ENCODE measurements at places on chromosomes 11 and 22.

DNA sequence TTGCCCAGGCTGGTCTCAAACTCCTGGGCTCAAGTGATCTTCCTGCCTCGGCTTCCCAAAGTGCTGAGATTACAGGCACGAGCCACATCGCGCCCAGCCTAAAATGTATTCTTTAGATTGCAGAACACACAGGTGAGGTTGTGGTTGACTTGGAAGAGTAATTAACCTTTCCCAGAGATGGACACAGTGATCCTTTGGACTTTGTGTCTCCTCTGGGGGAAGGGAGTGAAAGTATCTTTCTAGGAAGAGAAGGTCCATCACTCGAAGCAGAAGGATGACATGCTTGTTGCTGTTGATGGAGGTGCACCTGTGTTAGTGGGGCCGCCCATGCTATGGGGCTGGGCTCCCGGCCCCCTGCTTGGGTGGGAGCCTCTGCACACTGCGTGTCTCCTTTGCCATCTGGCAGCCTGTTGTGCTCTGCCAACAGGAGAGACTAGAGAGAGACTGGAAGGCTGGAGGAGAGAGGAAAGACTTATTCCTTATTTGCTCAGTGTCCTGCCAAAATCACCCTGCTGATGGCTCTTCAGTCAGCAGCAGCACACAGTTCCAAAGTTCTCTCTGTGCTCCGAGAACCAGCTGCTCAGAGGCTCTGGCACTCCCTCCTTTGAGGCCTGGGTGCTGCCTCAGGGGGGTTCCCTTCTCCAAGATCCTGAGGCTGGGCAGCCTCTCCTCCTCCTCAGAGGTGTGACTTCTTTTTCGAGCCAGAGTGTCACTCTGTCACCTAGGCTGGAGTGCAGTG, 33.1 kb upstream of the CYB5R3 start:
- DNase-seq = no peak

GRCh38 chr11:109707411-109707810, 285.4 kb downstream of the C11orf87 start:
- DNase-seq = no peak

- DNase-seq = no peak
Observed at GRCh38 chr11:76102802-76103201, 103.5 kb downstream of the WNT11 start.

DNA sequence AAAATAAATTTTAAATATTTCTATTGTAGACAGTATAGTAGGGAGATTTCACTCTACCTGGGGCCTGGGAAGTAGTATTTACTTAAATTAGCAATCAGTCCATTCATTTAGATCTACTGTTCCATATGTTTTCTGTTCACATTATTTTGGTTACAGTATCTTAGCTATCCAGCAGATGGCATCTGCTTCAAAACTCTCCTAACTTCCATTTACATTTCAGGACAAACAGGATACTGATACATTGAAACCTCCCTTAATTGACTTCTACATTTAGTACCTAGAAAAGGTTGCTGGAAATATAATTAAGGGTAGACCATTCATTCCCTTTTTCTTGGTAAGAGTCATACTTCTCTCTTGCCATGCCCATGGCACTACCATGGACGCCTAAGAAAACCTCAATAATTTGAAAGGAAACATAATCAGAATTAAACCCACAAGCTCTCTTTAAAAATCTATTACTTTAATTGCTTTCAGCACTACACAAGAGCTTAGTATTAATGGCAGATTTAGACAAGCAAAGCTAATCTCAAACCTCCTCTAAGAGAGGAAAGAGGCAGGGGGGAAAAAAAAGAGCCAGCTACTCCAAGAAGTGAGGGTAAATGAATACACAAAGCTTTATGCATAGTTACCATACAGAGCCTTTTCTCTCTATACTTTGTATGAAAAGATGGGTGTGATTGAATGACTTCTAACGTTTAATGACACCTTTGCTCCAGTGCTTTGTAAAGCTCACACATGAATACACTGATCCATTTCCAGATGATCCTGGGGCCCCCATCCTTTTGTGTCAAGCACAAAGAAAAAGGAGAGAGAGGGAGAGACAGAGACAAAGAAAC, 131.2 kb upstream of the MTMR2 start:
- DNase-seq = no peak

DNA sequence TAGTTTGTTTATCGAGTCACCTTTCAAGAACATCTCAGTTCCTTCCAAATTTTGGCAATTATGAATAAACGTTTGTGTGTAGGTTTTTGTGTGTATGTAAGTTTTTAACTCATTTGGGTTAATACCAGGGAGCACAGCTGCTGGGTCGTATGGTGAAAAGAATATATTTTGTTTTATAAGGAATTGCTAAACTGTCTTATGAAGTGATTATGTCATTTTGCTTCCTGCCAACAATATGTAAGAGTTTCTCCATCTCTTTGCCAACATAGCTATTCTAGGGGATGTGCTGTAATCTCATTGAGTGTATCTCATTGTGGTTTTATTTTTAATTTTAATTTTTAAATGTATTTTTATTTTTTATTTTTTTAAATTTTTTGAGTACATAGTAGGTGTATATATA, 27.3 kb downstream of the BCL2L13 start:
- no peak for DNase-seq

- no peak for DNase-seq
Observed at GRCh38 chr11:93969925-93970922, 50.9 kb upstream of the HEPHL1 start.

- DNase-seq = no peak
Observed at GRCh38 chr11:126405906-126406305, 50.4 kb downstream of the ST3GAL4 start.

DNA sequence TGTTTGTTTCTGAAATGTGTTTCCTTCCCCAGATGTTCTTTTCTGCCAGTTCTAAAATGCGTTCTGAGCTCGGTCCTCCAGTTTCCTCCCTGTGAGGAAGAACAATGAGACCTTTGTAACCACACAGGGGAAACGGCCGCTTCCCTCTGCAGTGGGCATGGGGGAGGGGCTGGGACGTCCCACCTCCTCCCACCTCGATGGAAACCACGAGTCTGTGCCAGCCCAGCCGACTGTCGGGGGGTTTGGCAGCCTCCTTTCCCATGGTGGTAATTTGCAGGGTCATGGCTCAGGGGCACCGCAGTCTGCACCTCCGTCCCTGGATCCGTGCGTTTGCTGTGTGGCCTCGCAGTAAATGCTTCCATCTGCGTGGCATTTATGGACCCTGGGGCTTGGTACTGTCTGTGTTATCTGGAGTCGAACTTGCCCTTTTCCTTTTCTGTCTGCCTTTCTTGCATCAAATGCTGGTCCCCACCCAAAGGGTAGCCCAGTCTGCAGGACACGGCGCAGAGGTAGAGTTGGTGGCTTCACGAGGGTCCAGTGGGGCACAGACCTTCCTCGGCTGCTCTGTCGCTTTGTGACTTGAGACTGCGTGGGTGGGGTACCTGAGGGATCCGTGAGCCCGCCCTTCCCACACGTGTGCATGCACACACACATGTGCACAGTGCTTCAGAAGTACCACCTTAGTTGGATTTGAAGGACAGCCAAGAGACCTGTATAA, 16.1 kb downstream of the LRP5 start:
- DNase-seq = no peak

DNA sequence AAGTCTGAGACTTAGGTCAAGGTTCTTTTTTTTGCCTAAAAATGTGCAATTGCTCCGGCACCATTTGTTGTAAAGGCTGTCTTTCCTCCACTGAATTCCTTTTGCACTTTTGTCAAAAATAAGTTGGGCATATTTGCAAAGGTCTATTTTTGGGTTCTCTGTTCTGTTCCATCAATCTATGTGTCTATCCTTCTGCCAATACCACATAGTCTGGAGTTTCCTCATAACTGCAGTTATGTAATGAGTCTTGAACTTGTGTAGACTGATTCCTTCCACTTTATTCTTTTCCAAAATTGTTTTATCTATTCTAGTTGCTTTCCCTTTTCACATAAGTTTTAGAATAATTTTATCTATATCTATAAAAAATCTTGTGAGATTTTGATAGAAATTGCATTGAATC, 6.7 kb downstream of the KCNJ5 start:
- no peak for DNase-seq

DNA sequence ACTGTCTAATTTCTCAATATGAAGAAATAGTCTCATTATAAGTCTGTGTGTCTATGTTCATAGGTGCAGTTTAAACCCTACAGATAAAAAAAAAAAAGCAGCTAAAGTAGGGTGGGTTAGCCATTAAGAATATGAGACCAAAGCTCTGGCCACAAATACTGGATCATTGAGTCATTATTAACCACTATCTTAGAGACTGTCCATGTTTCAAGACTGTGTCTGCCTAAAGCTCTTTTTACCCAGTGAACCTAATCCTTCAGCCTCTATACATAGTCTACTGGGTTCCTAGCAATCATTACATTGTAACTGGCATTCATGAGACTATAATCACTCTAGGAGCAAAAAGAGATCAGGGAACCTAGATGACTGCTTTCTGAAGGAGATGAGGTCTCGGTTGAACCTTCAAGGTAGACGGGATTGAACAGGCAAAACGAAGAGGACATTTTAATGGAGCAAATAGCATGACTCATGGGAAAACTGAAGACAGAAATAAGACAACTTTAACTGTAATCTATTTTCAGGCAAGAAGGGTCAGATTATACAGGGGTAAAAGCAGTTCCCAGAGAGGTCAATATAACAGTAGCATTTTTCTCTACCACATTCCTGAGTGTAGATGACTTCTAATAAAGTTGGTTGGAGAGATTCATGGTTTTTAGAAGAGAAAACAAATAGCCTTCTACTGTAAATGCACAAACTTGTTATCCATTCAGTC, 64.0 kb upstream of the FIBIN start:
- DNase-seq = no peak

Data from T-helper 9 cell (primary cell).